ENCODE measurements at places on chromosomes 2 and 18.
A peak's percentile ranks its signal among the peaks of the same experiment; 100 is the strongest.

DNA sequence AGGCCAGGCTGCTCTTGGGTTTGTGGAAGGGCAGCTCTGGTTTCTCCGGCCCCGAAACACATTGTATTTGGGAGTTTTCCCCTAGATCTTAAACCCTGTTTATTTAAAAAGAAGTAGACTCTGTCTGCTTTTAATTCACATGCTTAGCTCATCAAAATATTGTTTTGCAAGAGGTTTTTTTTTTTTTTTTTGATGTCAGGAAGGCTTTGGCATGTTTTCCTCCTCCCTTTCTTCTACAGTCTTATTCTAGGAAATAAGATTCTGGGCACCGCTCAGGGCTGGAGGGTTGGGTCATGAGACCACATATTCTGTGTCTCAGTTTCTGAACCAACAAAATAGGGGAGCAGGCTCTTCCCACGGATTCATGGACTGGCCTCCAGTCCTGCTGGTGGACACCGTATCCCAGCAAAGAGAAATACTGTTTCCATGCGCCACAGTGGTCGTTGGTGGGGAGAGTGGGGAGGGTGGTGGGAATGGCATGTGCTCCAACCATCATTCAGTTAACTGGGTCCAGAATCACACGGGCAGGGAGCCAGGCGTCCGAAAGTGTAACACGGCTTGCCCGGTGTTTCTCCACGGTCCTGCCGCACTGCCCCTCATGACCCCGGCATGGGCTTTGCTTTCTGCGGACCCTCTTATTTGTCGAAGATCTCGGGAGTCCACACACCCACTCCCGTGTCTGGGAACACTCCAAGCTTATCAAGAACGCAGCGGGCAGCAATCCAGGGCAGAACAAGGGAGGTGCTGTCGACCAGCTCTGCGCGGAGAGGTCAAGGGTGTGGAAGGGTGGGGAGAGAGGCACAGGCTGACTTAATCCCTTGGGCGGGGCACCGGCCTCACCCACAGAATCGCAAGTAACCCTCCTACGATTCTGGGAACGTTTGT lies 176.7 kb downstream of the GLI2 start:
- no peak for DNase-seq

GRCh38 chr2:43265421-43265820 lies 39.0 kb upstream of the ZFP36L2 start:
- DNase-seq = no peak

- DNase-seq = no peak
These were observed 123.9 kb upstream of the HAAO start for GRCh38 chr2:42916324-42916723.

- no peak for DNase-seq
These were observed 42.5 kb downstream of the SDC1 start for GRCh38 chr2:20182241-20182931.

DNA sequence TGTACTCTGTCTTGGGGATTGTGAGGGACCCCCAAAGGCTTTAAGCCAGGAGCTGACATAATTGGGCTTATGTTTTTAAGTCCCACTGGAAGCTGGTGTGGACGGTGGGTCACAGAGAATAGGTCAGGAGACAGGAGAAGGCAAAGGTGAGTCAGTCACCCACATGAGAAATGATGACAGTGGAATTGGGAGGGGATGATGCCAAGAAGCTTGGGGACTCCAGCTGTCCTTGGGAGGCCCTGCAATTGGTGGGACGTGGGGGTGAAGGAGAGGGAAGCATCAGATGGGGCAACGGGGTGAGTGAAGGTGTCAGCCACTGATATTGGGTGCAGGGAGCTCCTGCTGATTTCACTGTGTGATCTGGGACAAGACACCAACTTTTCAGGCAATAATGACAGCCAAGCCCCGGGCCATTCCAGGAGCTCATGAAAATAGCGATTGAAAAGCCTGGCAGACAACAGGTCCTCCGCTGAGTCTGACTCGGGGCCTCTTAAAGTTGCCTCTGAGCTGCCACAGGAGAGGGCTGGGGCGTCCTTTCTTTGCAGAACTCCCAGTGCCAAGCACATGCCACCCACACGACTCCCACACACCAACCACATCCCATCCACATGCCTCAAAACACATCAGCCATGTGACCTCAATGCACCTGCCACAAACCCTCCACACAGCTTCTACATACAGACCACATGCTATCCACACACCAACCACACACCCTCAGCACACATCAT lies 13.4 kb downstream of the TNS1 start:
- peak; percentile 7 for DNase-seq

DNA sequence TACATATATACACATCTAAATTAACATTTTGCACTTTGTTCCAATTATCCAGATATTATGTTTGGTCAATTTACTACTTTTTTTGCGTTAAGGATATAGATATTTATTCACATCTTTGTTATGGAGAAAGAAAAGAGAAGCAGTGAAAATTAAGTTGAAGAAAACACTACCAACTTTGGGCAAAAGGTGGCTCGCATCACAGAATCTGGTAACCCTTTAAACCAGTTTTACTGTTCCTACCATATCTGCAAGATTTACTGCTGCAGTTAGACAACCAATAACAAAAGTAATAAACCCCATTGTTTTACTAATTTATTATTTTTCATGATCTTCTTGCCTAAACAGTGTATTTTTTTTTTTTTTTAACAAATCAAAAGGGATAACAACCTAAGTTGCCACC lies 53.6 kb downstream of the SMAD2 start:
- DNase-seq = no peak

- no peak for DNase-seq
These were observed 78.3 kb downstream of the STPG4 start for GRCh38 chr2:47076586-47077441.

DNA sequence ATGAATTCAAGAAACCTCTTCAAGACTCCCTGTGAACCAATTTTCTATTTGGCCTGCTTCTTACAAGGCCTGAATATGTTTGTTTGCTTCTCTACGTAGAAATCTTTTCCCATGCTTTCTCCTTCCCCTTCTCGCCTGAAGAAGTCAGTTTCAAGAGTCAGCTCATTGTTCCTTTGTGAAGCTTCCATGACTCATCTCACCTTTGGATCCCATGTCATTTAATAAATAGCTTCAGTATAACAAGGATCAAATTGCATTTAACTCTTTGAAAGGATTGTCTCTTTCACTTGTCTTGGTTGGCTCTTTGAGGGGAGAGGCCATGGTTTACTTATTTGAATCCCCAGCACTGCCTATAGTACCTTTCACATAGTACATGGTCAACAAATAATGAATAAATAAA lies 28.4 kb downstream of the CPS1 start:
- no peak for DNase-seq

DNA sequence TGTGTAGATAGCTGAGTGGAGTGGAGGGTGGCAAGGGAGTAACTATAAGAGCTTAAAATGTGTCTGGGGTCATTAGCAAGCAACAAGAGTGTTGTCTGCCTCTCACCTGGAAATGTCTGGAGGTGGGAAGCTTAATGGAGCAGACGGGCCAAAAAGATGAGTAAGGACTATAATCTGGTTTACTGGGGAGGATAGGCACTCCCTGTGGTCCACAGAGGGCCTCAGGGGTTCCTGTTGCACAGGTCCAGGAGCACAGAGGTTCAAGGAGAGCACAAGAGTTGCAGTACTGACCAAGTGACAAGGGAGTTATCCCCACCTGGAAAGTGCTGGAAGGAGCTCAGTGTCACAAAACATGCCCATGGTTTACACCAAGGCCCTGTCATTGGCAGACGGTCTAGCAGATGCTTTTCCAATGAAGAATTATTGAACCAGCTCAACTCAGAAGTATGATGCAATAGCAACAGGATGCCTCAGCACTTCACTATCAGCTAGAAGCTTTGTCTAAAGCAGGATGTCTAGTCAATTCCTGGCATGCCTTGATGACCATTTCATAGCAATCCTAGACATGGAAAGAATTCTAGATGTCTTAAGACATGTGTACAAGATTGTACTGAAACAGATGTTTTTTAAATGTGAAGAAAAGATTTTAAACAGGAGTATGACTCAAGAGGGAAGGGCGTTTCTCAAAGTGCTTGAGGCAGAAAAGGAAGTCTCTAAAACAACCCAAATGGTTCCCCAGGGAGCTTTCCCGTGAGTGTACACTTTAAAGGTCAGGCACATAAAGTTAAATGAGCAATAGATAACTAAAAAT lies 62.9 kb upstream of the SERPINE2 start:
- no peak for DNase-seq

DNA sequence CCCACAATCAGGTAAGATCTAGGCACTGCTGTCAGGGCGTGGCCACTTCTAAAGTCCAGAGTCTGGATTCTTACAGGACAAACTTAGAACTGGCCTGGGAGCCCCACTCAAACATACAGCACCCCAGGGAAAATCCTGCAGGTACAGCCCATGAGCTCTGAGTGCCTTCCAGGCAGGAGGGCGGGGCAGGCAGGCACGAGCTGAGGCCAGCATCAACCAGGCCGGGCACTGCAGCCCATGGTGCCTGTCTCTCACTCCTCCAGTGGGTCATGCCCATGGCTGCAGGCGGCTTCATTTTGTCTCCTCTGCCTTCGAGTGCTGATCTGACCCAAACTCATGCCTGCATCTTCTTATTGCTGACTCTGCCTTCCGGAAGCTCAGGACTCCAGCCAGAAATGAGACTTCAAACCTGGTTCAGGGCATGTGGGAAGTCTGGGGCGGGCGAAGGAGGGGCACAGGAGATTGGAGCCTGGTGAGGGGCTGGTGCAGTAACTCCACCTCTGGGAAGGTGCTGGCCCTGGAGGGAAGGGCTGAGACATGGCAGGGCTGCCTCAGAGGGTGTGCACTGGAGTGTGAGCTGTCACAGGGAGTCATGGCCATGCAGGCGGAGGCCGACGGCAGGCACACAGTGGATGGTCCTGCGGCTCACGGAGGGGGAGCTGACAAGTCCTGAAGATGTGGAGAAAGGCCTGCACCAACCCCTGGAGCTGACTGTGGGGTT lies 40.5 kb downstream of the HS6ST1 start:
- DNase-seq = no peak

GRCh38 chr2:99710721-99711120 lies 220.9 kb upstream of the REV1 start:
- DNase-seq = no peak

GRCh38 chr2:1140389-1141003 lies 189.8 kb downstream of the SNTG2 start:
- no peak for DNase-seq

- DNase-seq = no peak
These were observed 338.7 kb downstream of the CDH2 start for GRCh38 chr18:27838225-27838624.

DNA sequence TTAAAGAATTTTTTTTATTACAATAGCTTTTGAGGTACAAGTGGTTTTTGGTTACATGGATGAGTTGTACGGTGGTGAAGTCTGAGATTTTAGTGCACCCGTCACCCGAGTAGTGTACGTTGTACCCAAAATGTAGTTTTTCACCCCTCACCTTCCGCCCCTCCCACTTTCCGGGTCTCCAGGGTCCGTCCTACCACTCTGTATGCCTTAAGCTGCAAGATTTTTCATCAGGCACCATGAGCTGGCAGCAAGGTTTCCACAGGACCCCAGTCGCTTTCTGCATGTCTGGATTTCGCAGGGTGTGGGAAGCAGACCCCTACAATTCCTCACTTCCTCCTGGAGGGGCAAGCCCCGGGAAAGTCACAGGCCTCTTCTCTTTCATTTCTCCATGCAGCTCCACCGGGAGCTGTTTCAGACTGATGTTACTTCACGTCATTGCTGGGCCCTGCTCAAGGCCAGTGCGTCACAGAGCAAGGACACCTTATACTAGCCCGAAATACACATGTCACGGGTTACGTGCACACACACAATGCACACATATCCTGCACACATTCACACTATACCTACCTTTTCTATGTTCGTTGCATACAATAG lies 179.1 kb downstream of the ZFP36L2 start:
- no peak for DNase-seq

DNA sequence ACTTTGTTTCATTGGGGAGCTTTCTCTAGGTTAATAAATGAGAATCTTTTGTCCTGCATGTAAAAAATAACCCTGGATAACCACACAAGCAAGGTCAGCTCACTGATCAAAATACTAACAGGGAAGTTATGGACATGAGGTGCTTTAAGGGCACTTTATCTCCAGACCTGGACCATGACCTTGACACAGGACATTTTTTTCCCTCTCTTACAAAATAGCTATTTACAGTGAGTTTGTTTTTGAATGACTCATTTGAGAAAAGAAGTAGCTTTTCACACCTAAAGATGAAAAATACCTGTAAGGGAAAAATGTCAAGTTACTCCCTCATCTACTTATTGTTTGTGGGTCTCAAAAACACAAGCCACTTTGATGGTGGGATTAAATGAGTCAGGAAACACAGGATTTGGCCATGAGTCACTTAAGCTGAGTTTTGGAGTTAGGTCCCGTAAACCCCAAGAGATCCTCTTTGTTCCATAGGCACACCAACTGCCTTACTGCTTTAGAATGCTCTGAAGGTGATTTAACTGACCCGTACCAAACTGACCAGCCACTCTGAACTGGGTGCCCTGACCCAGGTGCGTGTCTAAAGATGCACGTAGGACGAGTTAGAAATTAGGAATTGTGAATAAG lies 479.3 kb upstream of the NXPH2 start:
- no peak for DNase-seq

DNA sequence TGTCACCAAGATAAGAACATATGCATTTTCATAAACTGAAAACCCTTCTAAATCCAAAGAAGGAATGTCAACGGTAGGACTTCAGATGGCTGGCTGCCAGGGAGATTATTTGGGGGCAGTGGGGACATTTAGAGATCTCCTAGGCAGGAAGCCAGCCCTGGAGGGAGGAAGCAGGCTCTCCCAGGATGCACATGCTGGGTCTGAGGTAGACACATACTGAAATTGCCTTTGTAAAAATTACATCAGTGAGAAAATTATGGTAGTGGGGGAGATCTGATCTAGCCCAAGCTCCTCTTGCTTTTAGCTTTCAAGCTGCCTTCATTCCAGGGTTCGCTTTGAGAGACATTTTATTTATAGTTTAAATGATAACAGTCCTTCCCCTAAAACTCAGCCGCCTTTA lies 24.1 kb downstream of the MPP4 start:
- DNase-seq = no peak

- DNase-seq = no peak
These were observed 68.5 kb downstream of the FIGN start for GRCh38 chr2:163667064-163667887.

- no peak for DNase-seq
These were observed 114.2 kb downstream of the SRBD1 start for GRCh38 chr2:45496869-45497268.

Data from inflammatory macrophage treated with lipopolysaccharide for 1 hour (primary cell).